ENCODE measurements at places on chromosomes 1 and 21.

- H3K27me3 ChIP-seq, result peaks cover 12% of the 10 kb centered on the region
- H3K27ac ChIP-seq, result no peak overlapping the region
- H3K36me3 ChIP-seq, result peaks cover 14% of the 10 kb centered on the region
- H3K4me3 ChIP-seq, result no peak overlapping the region
- peak; percentile 54 for DNase-seq
Measured at GRCh38 chr1:39091845-39092645, 65.9 kb downstream of the NDUFS5 start.

- no peaks in the 10 kb centered on the region for H3K27me3 ChIP-seq
- peaks cover 19% of the 10 kb centered on the region for H3K4me1 ChIP-seq
- H3K27ac ChIP-seq, result no peak overlapping the region
- no peak for DNase-seq
- H3K36me3 ChIP-seq, result peaks cover 21% of the 10 kb centered on the region
Measured at GRCh38 chr1:220222939-220223338, 49.3 kb downstream of the RAB3GAP2 start.

- H3K4me3 ChIP-seq, result peak within 1 kb of the TSS; percentile 33
- no peak within 1 kb of the TSS for H3K27ac ChIP-seq
Measured at GRCh38 chr1:26067432-26067911, at the start of gene TRIM63. Gene TRIM63, minus strand, starts transcription at chr1:26067630. Its CDS starts 136 bp downstream, at chr1:26067494.

GRCh38 chr1:234226113-234226818, 147.0 kb upstream of the COA6 start:
- H3K36me3 ChIP-seq, result no peaks in the 10 kb centered on the region
- DNase-seq, result no peak
- no peak overlapping the region for H3K27ac ChIP-seq

DNA sequence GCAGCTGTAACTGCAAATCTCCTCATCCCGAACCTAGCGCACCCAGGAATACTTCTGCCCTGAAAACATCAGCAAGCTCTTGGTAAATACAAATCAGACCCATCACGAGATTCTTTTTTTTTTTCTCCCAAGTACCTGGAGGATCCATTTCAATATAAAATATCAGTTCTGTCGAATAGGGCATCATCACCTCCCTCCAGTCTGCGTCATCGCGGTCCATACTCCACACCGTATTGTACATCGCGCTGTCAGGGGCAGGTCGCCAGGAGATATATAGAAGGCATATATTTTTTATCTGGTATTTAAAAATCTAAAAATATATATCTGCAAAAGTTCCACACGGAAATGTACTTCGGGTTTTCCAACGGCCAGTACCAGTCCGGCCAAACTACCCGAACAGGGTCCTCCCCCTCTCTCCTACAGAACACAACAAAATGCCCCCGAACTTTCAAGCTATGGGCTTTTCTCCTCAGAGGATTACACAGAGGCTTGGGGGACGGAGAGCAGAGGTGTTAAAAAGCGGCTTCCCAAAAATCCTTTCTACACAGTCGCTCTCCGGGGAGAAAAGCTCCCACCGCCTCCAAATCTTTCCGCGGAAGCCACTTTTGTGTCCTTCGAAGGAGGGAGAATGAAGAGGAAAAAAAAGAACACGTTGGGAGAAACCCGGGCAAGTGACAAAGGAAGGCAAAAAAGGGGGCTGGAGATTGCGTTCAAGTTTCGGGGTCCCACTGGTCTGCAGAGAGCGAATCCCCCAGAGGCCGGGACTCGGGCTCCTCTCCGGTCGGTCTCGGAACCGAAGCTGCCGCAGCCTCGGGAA, 509 bp downstream of the PIK3R3 start:
- H3K27ac ChIP-seq, result peak overlapping the region; percentile 100
- peak overlapping the region; percentile 98 for H3K4me3 ChIP-seq
- H3K4me1 ChIP-seq, result peaks cover 46% of the 10 kb centered on the region
- H3K27me3 ChIP-seq, result no peaks in the 10 kb centered on the region
- H3K36me3 ChIP-seq, result peaks cover 7% of the 10 kb centered on the region

DNA sequence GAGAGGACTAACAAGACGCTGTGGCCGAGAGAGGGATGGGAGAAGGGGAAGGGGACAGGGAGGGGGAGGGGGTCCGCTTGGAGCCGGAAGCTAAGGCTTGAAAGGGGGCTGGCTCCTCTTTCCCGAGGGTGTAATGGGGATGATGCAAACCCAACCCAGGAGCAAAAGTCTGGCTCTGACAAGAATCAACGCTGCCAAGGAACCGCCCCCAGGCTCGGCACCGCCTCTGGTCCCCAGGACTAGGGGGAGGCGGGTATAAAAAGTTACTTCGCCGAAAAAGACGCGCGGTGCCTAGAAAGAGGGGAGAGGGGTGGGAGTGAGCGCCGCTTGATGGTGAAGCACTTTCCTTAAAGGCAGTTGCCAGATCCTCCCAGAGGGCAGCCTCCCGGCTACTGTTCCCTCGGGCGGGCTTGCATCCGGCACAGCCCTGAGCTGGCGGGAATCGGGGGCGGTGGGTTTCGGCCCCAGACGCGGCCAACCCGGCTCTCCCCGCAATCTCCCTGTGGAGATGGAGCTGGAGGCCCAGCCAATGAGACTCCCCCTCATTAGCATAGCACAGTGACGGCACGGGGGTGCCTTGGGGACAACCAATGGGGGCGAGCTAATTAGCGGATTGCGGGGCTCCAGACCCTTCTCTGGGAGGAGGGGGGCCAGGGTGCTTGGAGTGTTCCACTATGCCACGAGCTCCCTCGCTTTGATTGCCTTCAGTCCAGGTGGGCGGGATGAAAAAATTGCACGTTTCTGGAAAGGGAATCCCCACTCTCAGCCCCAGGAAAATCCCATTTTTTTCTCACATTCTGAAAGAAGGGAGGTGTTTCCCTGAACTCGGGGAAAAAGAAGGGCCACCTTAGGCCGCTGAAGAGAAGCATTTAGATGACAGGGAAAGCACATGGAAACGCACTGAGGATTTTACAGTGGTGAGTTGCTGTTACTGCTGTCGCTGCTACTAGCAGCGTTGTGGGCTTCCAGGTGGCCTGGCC, at the start of gene KCNT2:
Gene KCNT2 (minus strand): TSS at position 51 of the 980 bp plus-strand sequence. CDS start 131 bp downstream, outside the sequence.
- peak; percentile 92 for DNase-seq
- H3K4me1 ChIP-seq, result peaks cover 45% of the 10 kb centered on the region
- no peaks in the 10 kb centered on the region for H3K27me3 ChIP-seq
- H3K27ac ChIP-seq, result peak within 1 kb of the TSS; percentile 98

- H3K4me1 ChIP-seq, result no peaks in the 10 kb centered on the region
- H3K36me3 ChIP-seq, result no peaks in the 10 kb centered on the region
- no peaks in the 10 kb centered on the region for H3K27me3 ChIP-seq
- no peak for DNase-seq
- H3K4me3 ChIP-seq, result no peak overlapping the region
Measured at GRCh38 chr1:65505547-65506300, 85.3 kb downstream of the LEPR start.

Measured in nephron progenitor cell (in vitro differentiated cells).